ENCODE measurements at places on chromosomes 3 and 15.

DNA sequence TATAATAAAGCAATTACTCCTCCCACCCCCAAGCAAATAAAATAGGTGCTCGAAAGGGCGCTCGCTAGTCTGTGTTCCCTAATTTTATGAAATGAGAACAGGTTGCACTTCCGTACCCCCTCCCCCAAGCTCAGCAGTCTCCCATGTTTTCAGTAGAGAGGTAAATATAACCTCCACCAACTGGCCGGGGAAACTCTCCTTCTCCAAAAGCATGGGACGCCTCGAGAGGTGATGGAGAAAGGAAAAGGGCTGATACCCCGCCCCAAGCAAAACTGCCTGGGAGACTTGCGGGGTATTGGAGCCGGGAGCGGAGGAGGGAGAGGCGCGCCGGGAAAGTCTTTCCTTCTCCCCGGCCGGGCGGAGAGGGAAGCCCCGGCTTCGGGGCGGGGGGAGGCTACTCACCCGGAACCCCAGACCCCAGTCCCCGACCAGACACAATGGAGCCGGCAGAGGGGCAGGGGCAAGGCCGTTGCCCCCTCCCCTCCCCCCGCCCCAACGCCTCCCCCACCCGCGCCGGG is 605 bp downstream of the DCUN1D1 start:
- DNase-seq: no peak

- no peak for DNase-seq
These were observed 42.3 kb downstream of the PDHB start for GRCh38 chr3:58391156-58391865.

GRCh38 chr3:45546716-45547701 is 47.5 kb upstream of the LIMD1 start:
- no peak for DNase-seq

- DNase-seq: no peak
These were observed 100.2 kb upstream of the PRR23E start for GRCh38 chr3:127092776-127093175.

GRCh38 chr15:92062505-92062904 is 209.0 kb downstream of the SLCO3A1 start:
- no peak for DNase-seq

DNA sequence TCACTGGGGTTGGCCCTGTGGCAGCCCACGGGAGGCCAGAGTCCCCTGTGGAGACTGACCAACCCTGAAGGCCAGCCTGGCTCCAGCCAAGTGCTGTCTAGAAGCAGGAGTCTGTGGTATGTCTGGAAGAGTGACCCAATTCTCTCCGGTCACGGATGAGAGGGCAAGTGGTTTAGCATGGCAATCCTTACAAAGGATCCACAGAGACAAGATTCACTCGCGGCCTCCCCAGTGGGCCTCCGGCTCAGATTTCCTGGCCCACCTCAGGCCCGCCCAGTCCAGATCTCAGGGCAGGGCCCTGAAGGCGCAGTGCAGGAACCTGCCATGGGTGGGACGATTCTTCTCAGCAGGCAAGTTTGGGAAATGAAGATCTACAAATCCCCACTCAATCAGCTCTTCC is 5.0 kb upstream of the BCL2L10 start:
- DNase-seq: no peak

DNA sequence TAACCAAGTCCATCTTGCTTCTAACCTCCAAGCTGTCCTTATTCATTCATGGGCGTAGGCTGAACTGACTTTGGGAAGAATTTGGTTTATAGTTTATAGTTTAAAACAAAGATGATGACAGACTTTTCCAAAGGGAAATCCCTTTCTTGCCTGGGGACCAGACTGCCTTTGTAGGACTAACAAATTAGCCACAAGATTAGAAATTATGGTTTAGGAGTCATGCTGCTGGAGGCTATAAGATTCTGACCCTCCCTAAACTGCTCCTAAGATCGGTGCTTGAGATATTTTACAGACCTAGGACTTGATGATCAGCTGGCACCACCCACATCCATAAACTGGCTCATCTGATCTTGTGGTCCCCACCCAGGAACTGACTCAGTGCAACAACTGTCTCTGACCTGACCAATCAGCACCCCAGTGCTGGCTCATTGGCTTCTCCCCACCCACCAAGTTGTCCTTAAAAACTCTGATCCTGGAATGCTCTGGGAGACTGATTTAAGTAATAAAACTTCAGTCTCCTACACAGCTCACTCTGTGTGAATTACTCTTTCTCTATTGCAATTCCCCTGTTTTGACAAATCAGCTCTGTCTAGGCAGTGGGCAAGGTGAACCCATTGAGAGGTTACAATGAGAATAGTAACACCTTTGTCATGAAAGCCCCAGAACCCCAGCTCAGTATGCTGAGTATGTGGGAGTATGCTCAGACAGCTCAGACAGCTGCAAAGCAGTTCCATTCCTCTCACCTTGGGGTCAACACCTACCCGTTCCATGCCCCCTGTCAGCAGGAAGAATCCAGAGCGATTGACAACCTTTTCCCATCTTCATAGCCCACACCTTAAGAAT is 51.6 kb upstream of the C15orf39 start:
- DNase-seq: no peak

- DNase-seq: no peak
These were observed 175.8 kb upstream of the P2RY1 start for GRCh38 chr3:152658977-152659720.

GRCh38 chr15:48645558-48646330 is at the start of gene FBN1:
Gene FBN1 (minus strand): TSS chr15:48645709. CDS start chr15:48644769, 940 bp downstream.
- peak; percentile 1 for DNase-seq

DNA sequence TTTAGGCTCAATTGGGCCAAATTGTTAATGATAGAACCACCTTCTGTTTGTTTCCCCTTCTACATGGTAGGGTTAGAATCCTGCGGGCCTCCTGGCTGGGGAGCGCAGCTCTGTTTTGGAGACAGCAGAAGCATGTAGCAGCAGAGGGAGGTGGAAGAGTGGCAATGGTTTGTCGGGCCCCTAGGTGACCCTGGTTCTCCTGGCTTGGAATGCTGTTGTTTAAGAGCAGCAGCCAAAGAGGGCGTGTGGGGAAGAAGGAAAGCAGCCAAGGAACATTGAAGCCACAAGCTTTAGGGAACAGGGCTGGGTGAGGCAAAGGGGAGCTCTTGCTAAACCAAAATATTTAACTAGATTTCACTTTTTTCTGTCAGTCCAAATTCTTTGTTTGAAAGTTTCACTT is 213.7 kb upstream of the NR2E3 start:
- DNase-seq: no peak

GRCh38 chr3:103794656-103795055 is 1359.8 kb downstream of the ZPLD1 start:
- DNase-seq: no peak

- DNase-seq: no peak
These were observed 7.0 kb upstream of the VIPR1 start for GRCh38 chr3:42495393-42495792.
